ENCODE measurements at places on chromosomes 16 and 17.
A peak's percentile ranks its signal among the peaks of the same experiment; 100 is the strongest.

DNA sequence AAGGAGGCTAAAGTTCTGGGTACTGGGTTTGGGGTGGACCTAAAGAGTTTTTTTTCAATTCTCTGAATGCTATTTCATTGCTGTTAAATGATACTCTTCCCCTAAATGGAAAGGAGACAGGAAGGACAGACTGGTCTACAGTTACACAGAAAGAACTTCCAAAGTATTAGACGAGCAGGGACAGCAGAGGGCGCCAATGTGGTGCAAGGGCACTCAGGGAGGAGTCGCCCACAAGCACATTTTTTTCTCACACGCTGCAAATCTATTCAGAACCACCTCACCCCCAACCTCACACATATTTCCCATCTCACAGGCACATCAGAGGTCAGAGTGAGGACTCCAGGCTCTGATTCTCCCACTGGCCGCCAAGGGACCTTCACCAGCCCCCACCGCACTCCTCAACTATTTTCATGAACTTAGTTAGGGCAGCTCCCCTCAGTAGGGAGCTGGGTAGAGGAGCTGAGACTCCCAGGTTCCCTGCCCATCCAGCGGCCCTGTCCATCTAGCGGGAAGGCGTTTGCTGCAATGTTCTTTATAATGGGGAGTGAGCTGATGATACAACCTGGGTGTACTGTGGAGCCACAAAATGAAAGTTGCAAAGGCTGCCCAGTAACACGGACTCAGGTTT is 6.8 kb upstream of the CA4 start:
- DNase-seq = peak; percentile 91

GRCh38 chr16:19223235-19224170 is 55.5 kb downstream of the SYT17 start:
- DNase-seq = peak; percentile 68

- no peak for DNase-seq
Observed at GRCh38 chr17:27379888-27380533, 76.2 kb upstream of the KSR1 start.

DNA sequence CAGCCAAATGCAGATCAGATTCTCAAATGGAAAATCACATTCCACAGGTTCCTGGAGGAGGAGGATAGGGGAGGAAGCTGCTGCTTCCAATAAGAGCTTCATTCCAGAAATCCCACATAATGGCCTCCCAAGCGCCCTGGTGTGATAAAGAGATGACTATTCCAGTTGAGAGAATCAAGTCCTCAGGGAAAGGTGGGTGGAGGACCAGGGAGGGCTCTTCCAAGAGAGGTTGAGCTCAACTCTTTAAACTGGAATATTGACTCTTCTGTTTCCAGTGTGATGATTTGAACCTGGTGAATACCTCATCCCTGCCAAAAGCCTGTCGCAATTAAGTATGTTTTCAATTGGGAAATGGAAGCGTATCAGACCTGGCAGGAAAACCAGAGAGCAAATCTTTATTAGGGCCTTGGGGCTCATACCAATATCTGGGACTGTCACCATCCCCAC is 81.4 kb upstream of the DYNLRB2 start:
- no peak for DNase-seq

DNA sequence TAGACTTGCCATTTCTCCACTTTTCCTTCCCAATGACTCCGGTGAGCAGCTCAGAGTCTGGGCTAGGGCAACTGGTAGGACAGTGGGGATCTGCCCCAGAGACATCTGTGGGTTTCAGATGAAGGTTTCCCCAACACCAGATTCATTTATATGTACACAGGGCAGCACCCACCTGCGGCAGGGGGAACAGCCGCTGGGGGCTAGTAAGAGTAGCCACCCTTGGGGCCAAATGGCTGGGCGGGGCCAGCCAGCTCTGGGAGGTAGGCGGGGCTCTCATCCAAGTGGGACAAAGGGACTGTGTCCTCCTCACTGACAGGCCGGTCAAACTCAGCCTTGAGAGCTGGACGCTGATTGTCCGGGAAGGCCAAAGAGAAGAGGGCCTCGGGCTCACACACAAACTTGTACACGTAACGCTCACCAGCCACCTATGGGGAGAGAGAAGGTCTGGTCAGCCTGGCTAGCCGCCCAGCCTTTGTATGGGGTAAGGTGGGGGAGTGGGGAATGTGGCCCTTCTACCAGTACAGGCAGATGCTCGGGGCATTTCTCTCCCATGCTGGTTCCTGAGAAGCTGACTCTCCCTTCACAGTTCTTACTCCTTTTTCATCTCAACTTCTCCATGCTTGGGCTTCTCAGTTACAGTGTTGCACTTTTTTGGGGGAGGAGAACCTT is 17.7 kb downstream of the ETV4 start:
- DNase-seq = no peak

DNA sequence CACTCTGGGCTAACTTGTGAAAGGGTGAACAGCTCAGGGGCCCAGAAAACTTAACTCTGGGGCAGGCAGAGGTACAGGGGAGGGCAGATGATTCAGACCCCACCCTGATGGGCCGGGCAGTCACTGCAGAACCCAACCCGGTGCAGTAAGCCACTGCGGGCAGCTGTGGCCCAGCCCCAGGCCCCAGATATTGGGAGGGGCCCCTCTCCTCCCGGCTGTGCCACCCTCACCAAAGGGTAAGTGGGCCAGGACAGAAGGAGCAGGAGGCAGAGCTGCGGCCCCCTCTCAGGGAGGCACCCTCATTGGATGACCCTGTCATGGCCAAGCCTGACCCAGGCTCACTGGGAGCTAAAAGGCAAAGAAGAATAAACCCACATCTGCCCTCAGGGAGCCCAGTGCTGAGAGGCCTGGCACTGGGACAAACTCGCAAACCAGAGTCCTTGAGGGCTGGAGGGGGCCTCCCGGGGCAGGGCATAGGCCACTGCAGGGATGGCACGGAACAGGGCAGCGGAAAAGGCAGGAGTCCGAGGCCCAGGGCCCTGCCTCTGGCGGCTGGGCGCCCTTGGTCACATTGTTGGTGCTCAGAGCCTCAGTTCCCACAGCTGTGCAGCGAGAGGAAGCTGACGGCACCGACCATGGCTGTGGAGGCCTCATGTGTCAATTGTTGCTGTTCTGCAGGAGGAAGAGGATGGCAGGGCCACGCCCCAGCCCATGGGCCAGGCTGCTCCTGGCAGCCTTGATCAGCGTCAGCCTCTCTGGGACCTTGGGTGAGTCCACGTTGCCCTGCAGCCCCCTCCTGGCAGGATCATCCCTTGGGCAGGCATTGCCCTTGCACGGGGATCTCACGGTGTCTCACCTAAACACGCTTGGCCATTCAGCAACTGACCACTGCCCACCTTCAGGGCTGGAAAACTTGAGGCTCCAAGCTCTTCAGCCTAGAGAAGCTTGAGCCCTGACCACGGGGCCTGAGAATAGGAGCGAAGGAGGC is 3.1 kb downstream of the ITGB4 start:
- DNase-seq = no peak

- no peak for DNase-seq
Observed at GRCh38 chr16:73385696-73386095, 337.8 kb upstream of the ZFHX3 start.

GRCh38 chr17:3004150-3004801 is 59.1 kb downstream of the OR1D5 start:
- DNase-seq = peak; percentile 69

GRCh38 chr16:76276745-76277438 is at the start of gene CNTNAP4:
TSS of gene CNTNAP4 (plus strand) at chr16:76277401. CDS start at chr16:76277663, 262 bp downstream.
- DNase-seq = no peak

Data from activated CD4-positive, alpha-beta T cell treated with anti-CD3 and anti-CD28 coated beads, Interleukin-2, amount 50 U/mL, for 48 hours (primary cell).